ENCODE measurements at places on chromosomes 1 and 21.

DNA sequence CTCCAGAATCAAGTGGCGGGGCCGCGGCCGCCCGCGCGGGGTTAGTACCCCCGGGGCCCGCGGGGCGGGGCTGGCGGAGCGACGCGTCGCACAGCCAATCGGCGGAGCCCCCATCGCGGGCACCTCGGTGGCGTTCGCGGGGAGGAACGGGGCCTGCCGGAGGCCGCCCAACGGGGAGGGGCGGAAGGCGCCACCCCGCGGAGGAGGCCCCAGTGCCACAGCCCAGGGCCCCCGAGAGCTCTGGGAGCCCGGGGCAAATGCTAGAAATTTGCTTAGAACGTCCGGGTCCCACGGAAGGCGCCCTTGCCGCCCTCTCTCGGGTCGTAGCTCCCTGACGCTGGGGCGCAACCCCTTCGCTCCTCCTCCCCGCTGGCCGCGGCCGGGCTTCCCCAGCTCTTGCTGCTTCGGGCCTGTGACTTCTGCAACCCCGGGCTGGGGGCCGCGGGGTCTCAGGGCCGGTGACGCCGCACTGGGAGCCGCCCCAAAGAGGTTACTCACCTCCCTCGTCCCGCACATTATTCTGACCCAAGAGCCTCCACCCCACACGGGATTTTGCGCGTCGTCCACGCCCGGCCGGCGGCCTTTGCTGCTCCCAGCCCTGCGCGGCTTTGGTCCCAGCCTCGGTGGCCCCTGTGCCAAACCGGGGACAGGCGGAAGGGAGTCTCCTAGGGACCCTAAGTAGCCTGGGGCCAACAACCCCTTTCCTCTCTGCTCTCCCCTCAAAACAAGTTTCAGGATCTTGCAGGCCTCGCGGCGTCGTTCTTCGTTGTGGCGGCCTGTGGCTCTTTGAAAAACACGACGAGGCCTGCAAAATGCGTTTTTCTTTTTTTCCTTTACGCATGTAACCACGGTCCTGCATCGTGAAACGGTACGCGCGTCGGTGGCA lies at the start of gene RUNX3:
TSS of gene RUNX3 (minus strand) at position 17 of the 886 bp plus-strand sequence. CDS start 408 bp downstream, outside the sequence.
- DNase-seq, result no peak

GRCh38 chr1:84975035-84975434 lies 21.9 kb downstream of the MCOLN2 start:
- no peak for DNase-seq

- no peak for DNase-seq
These were observed 20.2 kb upstream of the POGZ start for GRCh38 chr1:151479462-151479861.

DNA sequence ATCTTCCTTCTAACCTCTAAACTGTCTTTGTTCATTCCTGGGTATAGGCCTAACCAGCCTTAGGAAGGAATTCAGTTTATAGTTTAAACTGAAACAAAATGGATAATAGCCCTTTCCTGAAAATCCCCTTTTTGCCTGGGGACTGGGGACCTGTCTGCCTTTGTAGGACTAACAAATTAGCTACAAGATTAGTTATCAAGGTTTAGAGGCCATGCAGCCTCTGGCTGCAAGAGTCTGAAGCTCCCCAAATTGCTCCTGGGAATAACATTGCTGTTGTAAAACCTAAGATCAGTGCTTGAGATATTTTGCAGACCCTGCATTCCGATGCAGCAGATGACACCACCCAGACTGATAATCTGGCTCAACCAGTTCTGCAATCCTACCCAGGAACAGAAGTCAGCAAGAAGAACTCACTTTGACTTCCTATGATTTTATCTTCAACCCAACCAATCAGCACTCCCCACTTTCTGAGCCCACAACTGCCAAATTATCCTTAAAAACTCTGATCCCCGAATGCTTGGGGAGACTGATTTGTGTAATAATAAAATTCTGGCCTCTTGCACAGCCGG lies 96.6 kb upstream of the ETV3 start:
- DNase-seq, result no peak

DNA sequence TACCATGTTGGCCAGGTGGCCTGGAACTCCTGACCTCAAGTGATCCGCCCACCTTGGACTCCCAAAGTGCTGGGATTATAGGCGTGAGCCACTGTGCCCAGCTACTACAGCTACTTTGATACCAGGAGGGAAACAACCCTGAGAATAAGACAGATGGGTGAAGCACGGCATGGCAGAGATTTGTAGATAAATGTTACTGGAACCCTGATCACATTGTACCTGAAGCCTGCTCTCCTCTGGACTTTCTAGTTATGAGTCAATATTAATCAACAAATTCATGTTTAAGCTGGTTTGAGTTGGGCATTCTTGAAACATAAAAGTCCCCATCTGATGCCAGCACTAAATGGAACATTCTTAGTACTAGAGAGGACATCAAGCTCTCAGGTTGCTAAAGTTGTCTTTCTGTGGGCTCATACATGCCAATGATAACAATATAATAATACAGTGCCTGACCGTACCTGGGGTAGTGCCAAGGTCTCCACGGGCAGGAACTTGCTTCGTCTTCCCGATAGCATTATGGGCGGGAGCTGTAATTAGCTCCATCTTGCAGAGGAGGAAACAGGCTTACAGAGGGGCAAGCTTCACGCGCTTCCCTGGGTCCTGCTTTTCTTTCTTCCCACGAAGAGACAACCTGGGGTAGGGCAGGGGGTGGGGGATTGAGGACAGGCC lies 30.7 kb upstream of the SLC19A1 start:
- no peak for DNase-seq

DNA sequence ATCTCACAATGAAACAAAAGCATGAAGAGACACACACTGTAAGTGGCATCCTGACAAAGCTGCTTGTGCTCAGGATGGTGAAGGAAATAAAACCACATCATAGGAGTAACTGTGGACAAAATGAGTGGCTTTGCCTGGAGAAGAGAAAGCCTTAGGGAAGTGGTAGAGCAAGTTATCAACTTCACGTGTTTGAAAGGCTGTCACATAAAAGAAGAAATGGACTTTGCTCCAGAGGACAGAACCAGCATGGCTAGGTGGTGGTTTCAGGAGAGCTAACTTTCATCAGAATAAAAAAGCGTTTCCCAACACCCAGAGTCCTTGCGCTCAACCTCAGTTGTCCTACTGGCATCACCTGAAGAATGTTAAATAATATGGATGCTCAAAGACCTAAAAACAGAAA lies 139.9 kb downstream of the SETD4 start:
- DNase-seq, result no peak

- no peak for DNase-seq
These were observed 30.6 kb downstream of the GNAI3 start for GRCh38 chr1:109578947-109579443.

GRCh38 chr21:46416551-46416950 lies 42.1 kb upstream of the DIP2A start:
- no peak for DNase-seq

GRCh38 chr21:35202431-35202830 lies 153.3 kb upstream of the RUNX1 start:
- DNase-seq, result no peak

DNA sequence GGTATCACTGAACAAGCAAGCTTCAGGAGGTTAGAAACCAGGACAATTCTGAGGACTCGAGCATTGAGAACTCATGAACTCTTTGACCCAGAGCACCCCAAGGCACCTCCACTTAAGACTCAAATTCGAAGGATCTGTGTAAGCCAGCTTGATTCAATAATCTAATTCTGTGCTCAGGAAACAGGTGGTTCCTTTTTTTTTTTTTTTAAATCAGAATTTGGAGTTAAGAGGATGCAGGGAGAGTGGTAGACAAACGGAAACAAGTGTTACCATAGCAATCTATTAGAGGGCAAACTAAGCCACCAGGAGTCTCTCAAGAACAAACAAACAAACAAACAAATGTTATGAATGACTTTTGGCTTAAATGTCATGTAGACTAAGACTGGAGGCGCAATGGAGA lies 53.8 kb upstream of the DPH5 start:
- no peak for DNase-seq

GRCh38 chr1:236760480-236760879 lies 34.6 kb upstream of the MTR start:
- no peak for DNase-seq

DNA sequence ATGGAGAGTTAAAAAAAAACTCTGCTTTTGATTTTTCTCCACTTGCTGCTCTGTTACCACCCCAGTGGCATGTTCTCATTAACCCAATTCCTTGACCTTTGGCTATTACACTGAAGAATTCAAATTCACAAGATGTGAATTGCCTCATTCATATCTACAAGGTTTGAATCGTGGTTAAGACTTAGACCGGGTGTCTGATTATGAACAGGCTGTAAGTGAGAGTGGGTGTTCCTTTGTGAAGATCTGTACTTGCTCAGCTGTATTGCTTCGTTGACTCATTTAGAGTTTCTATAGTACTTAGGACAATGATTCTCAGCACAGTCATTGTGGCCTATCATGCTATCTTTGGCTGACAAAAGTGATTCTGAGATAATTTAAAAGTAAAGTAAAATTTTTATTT lies 36.4 kb downstream of the DNM3 start:
- DNase-seq, result no peak

- no peak for DNase-seq
These were observed 102.2 kb downstream of the COQ8A start for GRCh38 chr1:227042292-227042691.

GRCh38 chr21:43972850-43973633 lies 39.1 kb upstream of the TRAPPC10 start:
- no peak for DNase-seq

DNA sequence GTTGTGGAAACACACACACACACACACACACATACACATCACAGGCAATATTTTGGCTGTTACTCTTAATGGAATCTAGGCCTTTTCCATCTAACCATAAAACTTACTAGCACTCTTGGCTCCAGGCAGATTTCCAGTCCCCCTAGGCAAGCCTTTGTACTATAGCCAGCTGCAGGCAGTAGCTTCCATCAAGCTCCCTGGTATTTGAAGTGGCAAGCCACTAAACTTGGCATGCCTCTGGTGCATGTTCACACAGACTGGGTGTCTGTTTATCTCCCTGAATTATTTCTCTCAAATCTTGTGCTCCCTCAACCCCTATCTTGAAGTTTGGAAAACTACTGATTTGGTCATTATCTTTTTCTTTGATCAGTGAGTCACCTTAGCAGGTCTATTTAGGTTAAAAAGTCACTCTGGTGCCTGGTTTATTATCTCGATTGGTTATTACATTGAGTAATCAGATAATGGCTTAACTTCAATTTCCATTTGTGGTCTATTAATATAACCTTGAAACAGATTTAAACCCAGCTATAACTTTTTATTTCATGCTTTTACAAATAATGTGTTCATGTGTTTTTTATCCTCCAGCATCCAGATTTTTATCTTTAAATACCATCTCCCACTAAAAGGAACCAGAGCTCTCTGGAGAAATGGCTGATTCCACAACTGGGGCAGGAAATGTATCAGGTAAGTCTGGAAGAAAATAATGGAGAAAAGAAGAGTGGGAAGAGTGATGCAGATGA lies 2.7 kb upstream of the RBM15 start:
- no peak for DNase-seq

DNA sequence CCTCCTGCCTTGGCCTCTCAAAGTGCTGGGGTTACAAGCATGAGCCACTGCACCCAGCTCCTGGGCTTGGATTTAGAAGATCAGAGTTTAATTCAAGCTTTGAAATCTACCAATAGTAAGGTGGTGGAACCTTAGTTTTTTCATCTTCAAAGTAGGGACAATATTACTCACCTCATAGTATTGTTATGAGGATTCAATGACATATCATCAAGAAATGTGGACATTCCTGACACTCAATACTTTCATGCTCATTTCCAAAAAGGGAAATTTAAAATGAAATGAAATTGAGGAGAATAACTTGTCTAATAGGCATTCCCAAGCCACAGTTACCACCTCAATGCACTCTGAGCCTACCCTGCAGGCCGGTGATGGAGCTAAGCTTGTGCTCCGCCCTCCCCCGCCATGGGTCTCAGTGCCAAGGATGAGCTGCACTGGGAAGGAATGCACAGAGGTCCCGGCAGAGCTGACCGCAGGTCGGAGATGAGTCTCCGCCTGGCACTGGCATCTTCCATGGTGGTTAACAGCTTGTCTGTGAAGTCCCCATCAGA lies 56.5 kb upstream of the BCAR3 start:
- DNase-seq, result peak; percentile 72

- DNase-seq, result peak; percentile 54
These were observed 109.0 kb upstream of the IPO9 start for GRCh38 chr1:201719812-201720521.

DNA sequence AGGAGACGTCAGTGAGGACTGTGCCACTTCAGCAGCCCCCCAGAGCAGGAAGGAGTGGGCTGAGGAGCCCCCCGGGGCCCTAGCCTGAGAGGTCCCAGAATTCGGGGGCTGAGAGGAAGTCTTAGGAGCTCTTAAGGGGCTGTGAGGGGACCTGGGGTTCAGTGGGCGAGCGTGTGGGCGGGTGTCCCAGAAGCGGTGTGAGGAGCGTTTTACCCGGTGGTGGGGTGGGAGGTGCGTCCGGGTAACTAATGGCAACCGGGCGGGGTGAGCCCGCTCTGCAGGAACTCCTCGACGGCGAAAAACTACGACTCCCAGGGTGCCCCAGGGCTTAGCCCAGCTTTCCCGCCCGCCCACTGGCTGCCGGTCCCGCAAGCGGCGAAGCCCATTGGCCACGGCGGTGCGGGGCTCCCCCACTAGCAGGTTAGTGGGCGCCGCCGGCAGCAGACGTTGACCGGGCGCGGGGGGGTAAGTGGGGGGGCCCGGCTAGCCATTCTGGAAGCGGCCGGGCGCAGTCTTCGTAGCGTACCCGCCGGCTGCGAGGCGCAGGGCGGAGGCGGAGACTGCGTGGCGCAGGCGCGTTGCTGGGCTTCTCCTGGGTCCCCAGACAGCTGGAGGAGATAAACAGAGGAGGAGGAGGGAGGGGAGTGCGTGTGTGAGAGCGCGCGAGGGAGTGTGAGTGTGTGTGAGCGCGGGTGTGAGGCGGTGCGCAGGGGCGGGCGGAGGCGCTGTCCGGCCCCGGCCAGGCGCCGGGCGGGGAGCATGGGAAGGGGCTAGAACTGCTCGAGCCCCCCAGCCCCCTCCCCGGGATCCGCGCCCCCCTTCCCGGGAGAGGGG lies at the start of gene WDTC1:
TSS of gene WDTC1 (plus strand) at position 584 of the 834 bp plus-strand sequence. CDS start 26,423 bp downstream, outside the sequence.
- DNase-seq, result peak; percentile 92

DNA sequence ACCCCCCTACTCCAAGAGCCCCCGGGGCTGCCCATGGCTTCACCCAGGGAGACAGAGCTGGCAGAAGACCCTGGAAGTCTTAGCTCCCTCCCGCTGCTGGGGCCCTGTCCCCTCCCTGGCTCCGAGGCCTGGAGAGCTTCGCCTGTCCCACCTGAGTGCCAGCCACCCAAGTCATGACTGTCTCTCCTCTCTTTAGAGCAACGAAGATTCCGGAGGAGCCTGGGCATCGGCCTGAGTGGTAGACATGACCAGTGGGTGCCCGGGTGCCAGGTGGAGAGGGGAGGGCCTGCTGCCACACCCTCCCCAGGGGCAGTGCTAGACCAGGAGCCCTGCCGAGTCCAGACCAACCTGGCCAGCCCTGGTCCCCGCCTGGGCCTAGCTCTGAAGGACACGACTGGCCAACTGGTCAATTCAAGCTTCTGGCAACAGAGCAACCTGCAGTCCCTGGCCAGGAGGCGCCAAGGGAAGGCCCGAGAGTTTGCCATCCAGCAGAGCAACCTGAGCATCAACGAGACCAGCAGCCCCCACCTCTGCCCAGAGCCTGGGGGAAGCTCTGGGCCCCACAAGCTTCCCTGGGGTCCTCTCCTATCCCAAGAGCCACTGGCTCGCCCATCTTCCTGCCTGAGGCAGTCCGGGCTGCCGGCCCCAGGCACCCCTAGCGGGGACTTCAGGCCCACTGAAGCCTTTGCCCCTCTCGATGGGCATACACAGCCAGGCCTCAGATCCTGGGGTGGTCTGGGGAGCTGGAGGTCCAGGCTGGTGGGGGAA lies 3.9 kb downstream of the C1orf167 start:
- no peak for DNase-seq

GRCh38 chr1:235296729-235297128 lies 31.2 kb downstream of the ARID4B start:
- DNase-seq, result no peak

GRCh38 chr1:154829062-154829461 lies 41.0 kb downstream of the KCNN3 start:
- no peak for DNase-seq

All from AG04450 (cell line).